ENCODE measurements at places on chromosomes 1 and 21. TPM values are rescaled to one million over a fixed set of nuclear protein-coding genes. Genes with fewer than 3 reads are reported as not detected.

The PTPRC gene
- total RNA-seq = not detected

The CSDE1 gene
- total RNA-seq = 540 TPM

The OR2L13 gene
- total RNA-seq = not detected

The CFHR2 gene
- not detected for total RNA-seq

The ITLN2 gene
- not detected for total RNA-seq

The WDR64 gene
- total RNA-seq = not detected

The DMRTA2 gene
- not detected for total RNA-seq

The TAS1R1 gene
- 0.17 TPM for total RNA-seq

The FCGR3A gene
- not detected for total RNA-seq

The CFHR1 gene
- total RNA-seq = 0.17 TPM

The LIPI gene
- total RNA-seq = not detected

The OR2G6 gene
- not detected for total RNA-seq

The RHD gene
- not detected for total RNA-seq

The BCAN gene
- total RNA-seq = not detected

The RASSF5 gene
- 0.89 TPM for total RNA-seq

The CA6 gene
- total RNA-seq = not detected

The ZFP69B gene
- total RNA-seq = 2.5 TPM

The DNAJC28 gene
- total RNA-seq = 1.5 TPM

The PLOD1 gene
- 165 TPM for total RNA-seq

The UBASH3A gene
- total RNA-seq = not detected

The ILDR2 gene
- total RNA-seq = under 0.01 TPM

The CDA gene
- 4.2 TPM for total RNA-seq

The CFAP74 gene
- not detected for total RNA-seq

The ACTL8 gene
- 0.30 TPM for total RNA-seq

The LIN28A gene
- not detected for total RNA-seq

The SHISAL2A gene
- total RNA-seq = not detected

The FLG2 gene
- total RNA-seq = not detected

The DLGAP3 gene
- total RNA-seq = 0.45 TPM

The SYPL2 gene
- 0.15 TPM for total RNA-seq

The LCE2A gene
- total RNA-seq = not detected

The MAPKAPK2 gene
- 39.5 TPM for total RNA-seq

The OR2T33 gene
- not detected for total RNA-seq

The ELF3 gene
- total RNA-seq = 0.17 TPM

The VHLL gene
- not detected for total RNA-seq

The SPRR2G gene
- total RNA-seq = not detected

The TEKT2 gene
- 0.89 TPM for total RNA-seq

The LRRC39 gene
- total RNA-seq = 0.15 TPM

The HPCAL4 gene
- not detected for total RNA-seq

The GPR153 gene
- 3.0 TPM for total RNA-seq

The DPT gene
- total RNA-seq = not detected

The BGLAP gene
- not detected for total RNA-seq

The TNFRSF14 gene
- total RNA-seq = 7.7 TPM

The LDLRAD1 gene
- not detected for total RNA-seq
